NCI-H82 (cell line): ENCODE measurements at places on chromosomes 7 and 10.

DNA sequence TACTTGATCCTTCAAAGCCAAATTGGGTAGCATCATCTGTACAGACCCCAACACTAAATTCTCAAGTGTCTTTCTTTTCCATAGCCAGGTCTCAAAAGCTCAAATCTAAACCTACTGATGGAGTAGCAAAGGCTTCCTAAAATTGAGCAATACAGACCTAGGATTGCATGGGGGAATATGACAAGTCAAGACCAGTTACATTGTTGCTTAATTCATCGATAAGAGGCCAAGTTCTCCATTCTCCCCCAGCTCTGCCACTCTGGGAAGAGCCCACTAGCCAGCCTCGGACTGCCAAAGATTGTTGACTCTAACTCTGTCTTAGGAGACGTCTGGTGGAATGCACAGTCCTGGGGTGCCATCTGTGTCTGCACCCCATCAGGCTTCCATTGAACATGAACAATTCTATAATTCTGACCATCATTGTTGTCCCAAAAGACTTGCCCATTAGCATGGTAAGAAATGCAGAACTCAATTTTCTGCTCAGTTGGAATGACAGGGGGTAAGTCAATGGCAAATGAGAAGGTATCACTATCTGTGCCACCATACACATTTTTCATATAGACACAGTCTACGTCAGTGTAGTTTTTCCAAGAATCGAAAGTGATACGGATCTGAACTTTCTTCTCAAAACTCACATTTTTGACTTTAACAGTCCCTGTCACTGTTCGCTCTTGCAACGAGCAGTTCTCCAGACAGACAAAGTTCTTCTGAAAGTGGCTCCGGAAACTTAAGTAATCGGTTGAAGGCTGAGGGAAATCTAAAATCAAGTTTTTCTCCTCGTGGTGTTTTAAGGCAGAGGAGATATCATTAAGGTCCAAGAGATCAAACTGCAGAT lies 2.9 kb downstream of the PPP1R3C start:
- no peak for DNase-seq

GRCh38 chr7:150753239-150753638 lies 16.0 kb downstream of the GIMAP5 start:
- DNase-seq, result no peak

- DNase-seq, result no peak
Observed at GRCh38 chr7:74633451-74633921, 24.0 kb upstream of the GTF2I start.

GRCh38 chr10:30821994-30822692 lies 192.6 kb upstream of the LYZL2 start:
- no peak for DNase-seq

DNA sequence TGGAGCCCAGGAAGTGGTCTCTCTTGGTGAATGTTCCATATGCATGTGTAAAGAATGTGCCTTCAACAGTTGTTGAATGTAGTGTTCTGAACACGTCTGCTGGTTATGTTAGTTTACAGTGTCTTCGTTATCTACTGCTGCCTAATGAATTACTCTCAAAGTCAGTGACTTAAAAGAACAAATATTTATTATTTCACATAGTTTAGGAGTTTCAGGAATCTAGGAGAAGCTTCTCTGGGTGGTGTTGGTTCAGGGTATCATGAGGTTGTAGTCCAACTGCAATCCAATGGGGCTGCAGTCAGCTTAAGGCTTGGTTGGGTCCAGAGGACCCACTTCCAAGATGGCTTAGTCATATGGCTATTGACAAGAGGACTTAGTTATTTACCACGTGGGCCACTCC lies 36.6 kb upstream of the IGFBP3 start:
- no peak for DNase-seq

GRCh38 chr7:111045449-111045848 lies 45.5 kb upstream of the LRRN3 start:
- no peak for DNase-seq

- no peak for DNase-seq
Observed at GRCh38 chr10:86594535-86594934, 59.8 kb upstream of the OPN4 start.

DNA sequence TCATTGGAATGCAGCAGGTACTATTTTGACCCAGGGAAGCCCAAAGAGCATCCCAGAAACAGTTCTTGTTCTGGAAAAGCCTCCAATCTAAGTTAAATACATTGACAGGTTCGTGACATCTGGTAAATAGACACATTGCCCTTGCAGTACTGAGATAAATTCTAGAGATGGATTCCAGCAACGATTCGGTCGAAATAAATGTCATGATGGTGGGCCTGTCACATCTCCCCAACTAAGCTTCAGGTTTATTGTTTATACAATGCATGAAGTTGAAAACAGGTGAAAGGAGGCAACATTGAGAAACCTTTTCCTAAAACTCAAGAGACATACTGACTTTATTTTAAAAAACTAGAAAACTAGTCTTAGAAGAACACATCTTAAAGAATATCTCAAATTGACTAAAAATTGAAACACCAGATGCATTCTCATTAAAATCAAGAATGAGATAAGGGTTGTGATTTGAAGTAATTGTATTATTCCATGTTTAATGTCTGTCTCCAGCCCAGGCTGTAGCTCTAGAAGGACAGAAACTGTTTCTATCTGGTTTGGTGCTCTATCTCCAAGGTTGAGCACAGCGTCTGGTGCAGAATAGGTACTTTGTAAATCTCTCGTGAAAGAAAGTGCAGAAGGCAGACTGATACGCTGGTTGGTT lies 114.0 kb downstream of the CABCOCO1 start:
- DNase-seq, result no peak

DNA sequence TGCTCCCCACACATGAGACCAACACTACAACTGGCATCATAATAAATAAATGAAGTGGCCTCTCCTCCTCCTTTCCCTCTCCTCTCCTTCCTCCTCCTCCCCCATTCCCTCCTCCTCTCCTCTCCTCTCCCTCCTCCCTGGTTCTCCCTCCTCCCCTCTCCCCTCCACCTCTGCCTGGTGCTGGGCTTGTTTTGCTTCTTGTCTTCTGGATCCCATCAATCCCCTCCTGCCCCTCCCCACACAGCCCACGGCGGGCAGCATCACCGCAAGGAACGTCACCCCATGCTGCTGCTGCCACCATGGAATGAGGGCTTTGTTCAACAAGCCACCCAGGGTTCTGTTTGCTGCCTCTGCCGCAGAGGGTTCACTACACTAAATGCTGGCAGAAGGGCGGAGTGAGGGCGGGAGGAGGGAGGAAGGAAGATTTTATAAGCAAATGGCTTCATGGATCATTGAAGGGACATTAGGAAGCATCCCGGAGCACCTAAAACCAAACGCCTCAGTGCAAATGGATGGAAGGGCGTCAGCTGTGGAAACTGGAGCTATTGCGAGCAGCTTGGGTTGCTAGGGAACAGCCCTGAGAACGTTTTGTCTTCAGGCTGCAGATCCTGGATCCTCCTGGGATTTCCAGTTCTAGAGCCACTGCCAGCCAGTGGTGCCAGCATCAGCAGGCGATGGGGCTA lies 379.7 kb upstream of the ZMIZ1 start:
- DNase-seq, result peak; percentile 36

DNA sequence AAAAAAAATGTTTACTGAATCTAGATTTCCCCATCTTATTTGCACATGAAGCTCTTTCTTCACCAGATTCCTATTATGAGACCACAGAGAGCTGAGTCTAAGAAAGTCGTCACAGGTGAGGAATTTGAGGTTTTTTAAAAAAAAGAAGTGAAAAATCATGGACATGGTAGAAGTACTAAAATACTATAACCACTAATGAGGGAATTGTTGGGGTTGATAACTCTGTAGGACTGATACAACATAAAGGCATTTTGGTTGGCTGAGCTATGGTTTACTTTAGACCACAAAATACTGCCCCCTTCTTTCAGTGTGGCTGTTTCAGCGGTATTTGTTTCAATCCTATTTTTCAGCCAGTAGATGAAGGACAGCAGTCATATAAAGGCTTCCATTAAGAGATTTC lies 1111.3 kb downstream of the TYW1 start:
- DNase-seq, result no peak

DNA sequence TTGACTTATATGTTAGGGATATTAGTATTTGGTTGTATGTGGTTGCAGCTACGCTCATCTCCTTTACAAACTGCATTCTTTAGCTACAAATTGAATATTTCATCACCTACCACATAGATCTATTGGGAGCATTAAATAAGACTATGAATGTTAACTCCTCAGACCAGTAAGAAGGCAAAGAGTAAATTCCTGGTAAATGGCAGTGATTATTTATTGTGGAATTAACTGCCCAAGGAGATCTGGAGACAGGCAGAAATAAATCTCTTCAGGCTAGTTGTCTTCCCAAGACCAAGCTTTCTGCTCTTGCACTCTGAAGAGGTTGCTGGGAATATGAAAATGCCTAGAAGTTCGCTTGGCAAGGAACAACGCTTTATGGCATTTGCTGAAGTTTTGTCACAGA lies 74.6 kb downstream of the ANLN start:
- DNase-seq, result no peak

- DNase-seq, result no peak
Observed at GRCh38 chr10:17669185-17669872, 25.4 kb downstream of the STAM start.

- DNase-seq, result peak; percentile 4
Observed at GRCh38 chr10:51915031-51915542, 215.7 kb upstream of the CSTF2T start.
